ENCODE measurements at places on chromosomes 7 and 10. TPM values are rescaled to one million over a fixed set of nuclear protein-coding genes. Genes with fewer than 3 reads are reported as not detected.

ALOX5 gene
- not detected for total RNA-seq

DNA sequence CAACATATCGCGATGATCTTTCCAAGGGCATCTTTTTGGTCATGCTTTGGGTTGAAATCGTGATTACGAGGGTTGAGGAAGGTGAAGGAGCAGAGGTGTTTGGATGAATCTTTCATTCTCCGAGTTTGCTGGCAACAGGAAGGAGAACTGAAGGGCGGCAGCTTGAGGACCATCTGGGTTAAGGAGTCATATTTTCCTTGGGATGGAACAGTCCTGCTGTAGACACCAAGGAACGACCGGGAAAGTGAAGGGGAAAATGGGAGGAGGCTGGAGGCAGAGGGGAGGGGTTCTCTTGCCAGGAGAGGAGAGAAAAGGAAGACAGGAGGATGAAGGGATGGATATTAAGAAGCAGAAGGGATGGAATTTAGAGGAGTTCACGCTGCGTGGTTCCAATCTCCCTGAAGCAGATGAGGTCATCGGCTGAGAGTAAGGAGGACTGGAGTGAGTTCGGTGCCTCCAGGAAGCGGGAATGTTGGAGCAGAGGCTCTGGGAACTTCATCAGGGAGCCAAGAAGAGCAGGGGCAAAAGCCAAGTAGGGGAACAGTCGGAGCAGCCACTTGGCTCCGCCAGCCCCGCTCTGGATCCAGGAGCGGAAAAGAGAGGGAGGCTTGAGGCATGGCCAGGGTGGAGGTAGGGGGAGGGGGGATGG, 116.6 kb upstream of the GALNT17 start:
- no peaks in the 10 kb centered on the region for H3K36me3 ChIP-seq
- no peak overlapping the region for H3K4me3 ChIP-seq
- DNase-seq = no peak
- no peaks in the 10 kb centered on the region for H3K27me3 ChIP-seq

HGF gene
- total RNA-seq = not detected

- no peaks in the 10 kb centered on the region for H3K27me3 ChIP-seq
- no peaks in the 10 kb centered on the region for H3K36me3 ChIP-seq
- no peak overlapping the region for H3K4me3 ChIP-seq
- DNase-seq = no peak
These were observed 58.7 kb downstream of the CABCOCO1 start for GRCh38 chr10:61721431-61721830.

DNA sequence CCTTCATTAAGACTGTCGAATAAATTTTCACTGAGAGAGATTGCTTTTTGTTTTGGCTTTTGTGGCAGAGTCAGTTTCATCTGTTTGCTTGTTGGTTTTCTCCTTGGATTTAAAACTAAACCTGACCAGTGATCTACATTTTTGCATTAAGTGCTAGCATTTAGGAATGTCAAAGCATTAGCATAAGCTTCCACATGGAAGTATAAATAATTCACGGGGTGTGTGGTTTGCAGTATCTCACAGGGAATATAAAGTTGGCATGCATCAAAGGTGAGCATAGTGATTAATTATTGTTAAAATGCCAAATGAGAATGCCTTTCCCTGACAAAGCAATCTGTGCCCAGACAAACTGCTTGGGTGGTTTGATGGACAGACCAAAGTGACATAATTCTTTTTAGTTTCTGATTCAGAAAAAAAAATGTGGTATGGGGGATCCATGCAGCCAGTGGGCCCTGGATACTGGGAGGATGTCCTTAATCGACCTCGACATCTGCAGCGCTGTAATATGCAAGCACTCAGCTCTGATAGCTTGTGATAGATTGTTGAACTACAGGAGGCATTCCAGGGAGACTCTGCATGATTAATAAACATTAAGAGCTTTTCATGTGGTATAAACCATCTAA, 339.3 kb upstream of the POM121L12 start:
- H3K4me1 ChIP-seq = no peaks in the 10 kb centered on the region
- no peak for DNase-seq
- no peak overlapping the region for H3K4me3 ChIP-seq
- peaks cover 60% of the 10 kb centered on the region for H3K27me3 ChIP-seq

- no peak for DNase-seq
- H3K4me3 ChIP-seq = no peak overlapping the region
- H3K27me3 ChIP-seq = no peaks in the 10 kb centered on the region
These were observed 67.6 kb downstream of the ITGB1 start for GRCh38 chr10:32890444-32890843.

PILRA gene
- 0.65 TPM for total RNA-seq

DNA sequence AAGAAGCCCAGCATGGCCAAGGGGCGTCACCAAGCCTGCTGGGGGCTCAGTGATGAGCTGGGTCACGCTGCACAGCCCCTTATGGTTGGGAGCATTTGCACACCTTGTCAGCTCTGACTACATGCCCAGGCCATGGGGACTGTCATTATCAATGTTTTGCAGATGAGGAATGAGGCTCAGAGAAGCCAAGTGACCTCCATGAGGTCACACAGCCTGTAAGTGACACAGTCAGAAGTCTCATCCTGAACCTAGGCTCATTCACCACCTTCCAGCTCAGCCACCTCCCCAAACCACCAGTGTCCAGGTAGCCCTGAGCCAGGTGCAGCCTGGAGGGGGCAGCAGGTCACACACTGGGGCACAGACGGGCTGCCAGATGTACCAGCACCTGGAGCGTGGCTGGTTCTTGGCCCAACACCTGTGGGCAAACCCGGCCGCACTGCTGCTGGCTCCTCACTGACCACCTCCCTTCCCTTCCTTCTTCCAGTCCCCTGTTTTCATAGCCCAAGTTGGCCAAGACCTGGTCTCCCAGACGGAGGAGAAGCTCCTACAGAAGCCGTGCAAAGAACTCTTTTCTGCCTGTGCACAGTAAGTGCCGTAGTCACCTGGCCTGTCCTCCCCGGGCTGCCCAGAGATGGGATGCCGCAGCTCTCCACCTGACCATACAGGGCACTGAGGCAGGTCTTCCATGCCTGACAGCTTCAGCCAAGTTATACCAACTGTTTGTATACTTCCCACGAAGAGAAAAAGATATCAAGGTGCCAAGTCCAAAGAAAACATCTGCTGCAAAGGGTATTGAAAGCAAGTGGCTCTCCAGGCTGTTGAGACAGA, 119.6 kb downstream of the RGS10 start:
- DNase-seq = no peak
- no peak overlapping the region for H3K27ac ChIP-seq

COL28A1 gene
- total RNA-seq = 0.29 TPM

- peak; percentile 91 for DNase-seq
- peak overlapping the region; percentile 47 for H3K27ac ChIP-seq
- H3K36me3 ChIP-seq = no peaks in the 10 kb centered on the region
- no peaks in the 10 kb centered on the region for H3K27me3 ChIP-seq
- peaks cover 20% of the 10 kb centered on the region for H3K4me1 ChIP-seq
- H3K4me3 ChIP-seq = peak overlapping the region; percentile 28
These were observed 18.7 kb upstream of the ZNF488 start for GRCh38 chr10:47402641-47403301.

GRCh38 chr7:48245751-48246472, 74.7 kb downstream of the ABCA13 start:
- H3K27ac ChIP-seq = no peak overlapping the region
- DNase-seq = no peak
- no peaks in the 10 kb centered on the region for H3K36me3 ChIP-seq
- no peak overlapping the region for H3K4me3 ChIP-seq
- peaks cover 3% of the 10 kb centered on the region for H3K4me1 ChIP-seq

CALY gene
- total RNA-seq = not detected

LRIT1 gene
- not detected for total RNA-seq

GRCh38 chr7:45160417-45160881, 2.9 kb downstream of the RAMP3 start:
- no peaks in the 10 kb centered on the region for H3K4me1 ChIP-seq
- H3K36me3 ChIP-seq = no peaks in the 10 kb centered on the region
- no peak overlapping the region for H3K4me3 ChIP-seq
- H3K27ac ChIP-seq = no peak overlapping the region
- peaks cover 24% of the 10 kb centered on the region for H3K27me3 ChIP-seq
- no peak for DNase-seq

- H3K27ac ChIP-seq = no peak overlapping the region
- no peaks in the 10 kb centered on the region for H3K4me1 ChIP-seq
- peaks cover 45% of the 10 kb centered on the region for H3K27me3 ChIP-seq
- H3K36me3 ChIP-seq = no peaks in the 10 kb centered on the region
These were observed 27.8 kb downstream of the PPP1R3A start for GRCh38 chr7:113891031-113891350.

PLA2G12B gene
- not detected for total RNA-seq

- H3K36me3 ChIP-seq = no peaks in the 10 kb centered on the region
- H3K27ac ChIP-seq = no peak overlapping the region
- no peaks in the 10 kb centered on the region for H3K4me1 ChIP-seq
- peaks cover 51% of the 10 kb centered on the region for H3K27me3 ChIP-seq
- no peak overlapping the region for H3K4me3 ChIP-seq
These were observed 101.4 kb downstream of the GRM8 start for GRCh38 chr7:127151379-127151778.
